Stimulated activated memory B cell treated with anti-CD40 and anti-IgM and Interleukin-4, amounts not matched to agents 10 μg/mL and 1 μg/mL and 100 μg/mL, for 72 hours (primary cell): ENCODE measurements at places on chromosomes 4 and X.

DNA sequence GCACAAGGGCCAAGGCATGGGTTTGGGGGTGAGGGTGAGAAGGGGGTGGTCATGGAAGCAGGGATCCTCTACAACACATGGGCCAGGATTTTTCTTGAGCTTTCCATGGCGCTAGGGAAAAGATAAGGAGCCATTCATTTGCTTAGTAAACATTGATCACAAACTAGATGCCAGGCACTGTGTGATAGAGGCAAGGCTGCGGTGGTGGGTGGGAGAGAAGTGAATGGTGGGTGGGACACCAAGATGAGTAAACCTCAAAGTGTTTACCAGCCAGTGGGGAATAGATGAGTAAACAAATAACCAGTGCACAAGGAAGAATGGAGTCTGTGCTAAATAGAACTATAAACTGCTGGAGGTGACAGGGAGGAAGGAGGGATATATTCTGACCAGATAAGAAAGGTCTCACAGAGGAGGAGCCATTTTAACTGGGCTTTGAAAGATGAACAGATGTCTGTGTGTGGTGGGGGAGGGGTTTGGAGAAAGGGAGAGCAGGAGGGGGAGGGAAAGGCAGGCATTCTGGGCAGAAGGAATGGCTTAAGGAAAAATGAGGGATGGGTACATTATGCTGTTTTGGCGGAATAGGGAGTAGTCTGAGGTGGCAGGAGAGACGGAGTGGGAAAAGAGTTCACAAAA, 48.0 kb upstream of the LAS1L start:
- no peak for ATAC-seq

- no peak for ATAC-seq
These were observed 43.5 kb downstream of the PRKX start for GRCh38 chrX:3669841-3670475.

GRCh38 chr4:111066447-111066846, 443.6 kb upstream of the PITX2 start:
- ATAC-seq = no peak

GRCh38 chr4:83870328-83870950, 334.5 kb downstream of the GPAT3 start:
- ATAC-seq = no peak
